NCI-H1417 (cell line): ENCODE measurements at places on chromosomes 5 and 9.

- DNase-seq: peak; percentile 11
Measured at GRCh38 chr9:131410044-131410491, 16.2 kb downstream of the PRRC2B start.

- DNase-seq: no peak
Measured at GRCh38 chr9:125650271-125650737, 56.7 kb downstream of the MAPKAP1 start.

DNA sequence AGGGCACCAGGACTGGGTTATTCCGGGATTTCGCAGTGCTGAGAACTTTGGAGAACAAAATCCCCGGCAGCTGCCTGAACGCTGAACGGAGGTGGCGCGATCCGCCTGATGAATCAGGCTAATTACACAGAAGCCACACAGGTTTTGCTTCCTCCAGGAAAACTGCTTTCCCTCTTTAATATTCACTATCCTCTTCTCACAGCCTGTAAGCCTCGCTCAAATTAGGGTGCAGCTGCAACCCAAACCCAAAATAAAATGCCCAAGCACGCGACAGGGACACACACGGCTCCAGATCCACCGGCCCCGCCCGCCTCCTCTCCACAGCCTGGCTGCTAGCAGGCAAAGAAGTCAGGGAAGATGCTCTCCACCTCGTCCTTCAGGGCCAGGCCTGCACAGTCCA, 6.0 kb downstream of the SOHLH1 start:
- peak; percentile 49 for DNase-seq

- no peak for DNase-seq
Measured at GRCh38 chr5:102823441-102823874, 68.4 kb downstream of the PAM start.

DNA sequence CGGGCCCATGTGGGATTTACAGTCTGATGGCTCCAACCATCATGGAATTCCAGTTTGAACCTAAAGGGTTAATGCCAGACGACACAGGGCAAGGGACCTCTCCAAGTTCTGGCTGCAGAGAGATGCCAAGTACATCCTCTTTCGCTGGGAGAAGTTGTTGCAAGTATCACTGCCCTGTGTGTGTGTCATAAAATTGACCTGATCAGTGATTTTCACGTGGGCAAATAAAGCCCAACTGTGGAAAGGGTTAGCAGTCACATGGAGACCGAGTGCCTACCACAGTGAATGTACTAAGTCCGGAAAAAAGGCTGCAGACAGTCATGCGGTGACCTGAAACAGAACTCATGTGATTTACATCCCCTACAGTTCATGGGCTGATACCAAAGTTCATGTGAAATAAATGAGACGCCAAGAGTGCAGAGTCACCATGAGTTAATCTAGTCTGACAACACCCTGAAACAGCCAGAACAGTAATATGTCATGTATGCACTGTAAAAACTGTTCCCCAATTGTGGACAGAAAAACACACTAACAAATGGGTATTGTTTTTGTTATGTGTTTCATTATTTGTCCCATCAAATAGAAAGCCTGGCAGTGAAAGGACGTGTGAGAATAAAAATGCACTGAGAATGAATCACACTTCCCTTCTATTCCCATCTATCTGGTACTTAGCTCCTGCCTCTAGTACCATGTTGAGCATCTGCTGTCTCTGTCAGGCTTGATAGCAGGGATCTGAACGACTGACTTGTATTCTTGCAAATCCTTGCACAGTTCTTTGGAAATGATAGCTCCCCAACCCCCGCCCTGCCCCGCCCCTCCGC, 115.7 kb downstream of the SUSD1 start:
- DNase-seq: no peak

DNA sequence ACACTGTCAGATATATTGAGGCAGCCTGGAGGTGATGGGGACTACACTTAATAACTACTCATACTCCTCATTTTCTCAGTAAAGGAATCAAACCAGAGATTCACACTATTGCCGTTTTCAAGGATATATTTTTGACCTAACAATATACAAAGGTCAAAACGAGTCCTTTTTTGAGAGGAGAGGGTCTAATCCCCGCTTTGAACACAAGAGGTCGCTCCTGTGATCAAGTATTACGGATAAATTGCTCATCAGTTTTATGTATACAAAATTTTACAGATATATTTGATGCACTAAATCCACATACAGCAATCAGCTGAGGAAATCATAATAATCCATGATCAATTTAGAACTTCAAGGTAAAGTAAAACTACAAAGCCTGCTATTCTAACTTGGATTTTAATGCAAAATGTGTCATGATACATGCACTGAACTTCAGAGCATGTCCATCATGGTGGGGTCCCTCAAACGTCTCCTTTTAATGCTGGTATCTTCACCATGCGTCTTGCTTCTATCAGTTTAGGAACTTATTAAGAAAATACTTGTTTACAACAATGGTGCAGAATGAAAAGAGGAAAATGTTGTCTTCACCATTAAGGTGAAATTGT, 2.5 kb upstream of the ISL1 start:
- peak; percentile 76 for DNase-seq

DNA sequence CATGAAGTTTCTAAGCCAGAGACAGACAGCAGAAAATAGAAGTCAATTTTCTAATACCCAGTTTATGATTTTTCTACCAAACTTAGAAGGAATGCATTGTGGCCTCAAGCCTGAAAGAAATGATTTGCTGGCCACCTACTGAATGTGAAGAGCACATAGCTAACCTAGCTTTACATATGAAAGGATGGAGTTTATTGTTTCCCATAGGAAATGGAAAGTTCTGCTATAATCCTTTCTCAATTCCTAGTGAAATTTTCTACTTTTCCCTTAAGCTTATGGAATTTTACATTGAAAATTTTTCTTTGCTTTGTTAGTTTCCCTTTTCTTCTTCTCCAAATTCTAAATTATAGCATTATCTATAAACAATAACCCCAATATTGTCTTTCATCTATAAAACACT, 110.1 kb downstream of the TMEM167A start:
- DNase-seq: no peak

- no peak for DNase-seq
Measured at GRCh38 chr5:147613359-147613758, 103.5 kb upstream of the DPYSL3 start.

GRCh38 chr5:149422366-149423048, 43.4 kb upstream of the IL17B start:
- peak; percentile 18 for DNase-seq

- no peak for DNase-seq
Measured at GRCh38 chr5:35063414-35063813, 15.7 kb upstream of the AGXT2 start.

DNA sequence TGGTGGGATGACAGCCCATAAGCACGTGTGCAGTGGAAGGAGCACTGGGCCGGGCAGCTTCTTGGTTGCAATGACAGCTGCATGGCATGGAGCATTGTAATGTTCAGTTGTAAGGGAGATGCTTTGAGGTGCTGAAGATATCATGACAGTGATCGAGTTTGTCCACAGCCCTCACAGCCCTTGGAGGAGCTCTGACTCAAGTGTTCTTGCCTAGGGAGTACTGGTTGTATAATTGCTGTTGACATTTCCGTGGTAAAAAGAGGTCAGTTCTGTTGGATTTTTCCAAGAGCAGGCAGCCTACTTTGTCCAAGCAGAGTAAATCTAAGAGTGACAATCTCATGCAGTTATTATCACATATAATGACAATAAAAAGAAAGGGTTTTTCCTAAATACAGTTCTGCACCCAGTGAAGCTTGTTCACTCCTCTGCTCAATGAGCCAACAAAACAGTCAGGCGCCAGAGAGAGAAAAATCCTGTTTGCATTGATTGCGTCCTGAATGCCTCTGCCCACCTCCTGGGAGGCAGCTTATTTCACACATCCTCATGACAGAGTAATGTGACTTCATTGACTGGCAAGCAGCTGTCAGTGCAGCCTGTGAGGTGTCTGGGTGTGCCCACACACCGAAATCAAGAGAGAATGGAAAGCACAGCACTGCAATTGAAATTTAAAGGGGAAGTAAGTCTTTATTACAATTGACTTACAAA, 248.0 kb downstream of the NTRK2 start:
- DNase-seq: peak; percentile 94

GRCh38 chr9:77896938-77897667, 134.5 kb downstream of the GNAQ start:
- DNase-seq: no peak

GRCh38 chr9:89452561-89452960, 45.4 kb downstream of the SEMA4D start:
- DNase-seq: no peak

DNA sequence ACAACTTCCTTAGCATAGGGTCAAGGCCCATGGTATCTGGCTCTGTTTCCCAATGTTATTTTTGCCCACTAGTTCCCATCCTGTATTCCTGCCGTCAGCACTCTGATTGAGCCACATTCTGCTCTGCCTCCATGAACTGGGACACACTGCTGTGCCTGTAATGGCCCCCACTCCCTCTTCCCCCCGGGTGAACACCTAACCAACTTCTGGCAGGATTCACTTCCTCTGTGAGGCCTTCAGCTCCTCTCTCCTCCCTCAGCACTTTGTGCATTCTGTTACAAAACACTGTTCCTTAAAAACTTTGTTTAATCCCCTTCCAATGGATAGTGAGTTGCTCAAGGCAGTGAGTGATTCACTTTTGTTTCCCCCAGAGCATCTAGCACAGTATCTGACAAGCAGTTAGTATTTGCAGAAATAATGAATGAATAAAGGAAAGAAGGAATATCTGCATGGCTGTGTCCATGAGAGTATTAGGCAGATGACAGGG, 183.6 kb downstream of the EFNA5 start:
- DNase-seq: no peak

- no peak for DNase-seq
Measured at GRCh38 chr9:4997631-4998030, 12.6 kb downstream of the JAK2 start.

DNA sequence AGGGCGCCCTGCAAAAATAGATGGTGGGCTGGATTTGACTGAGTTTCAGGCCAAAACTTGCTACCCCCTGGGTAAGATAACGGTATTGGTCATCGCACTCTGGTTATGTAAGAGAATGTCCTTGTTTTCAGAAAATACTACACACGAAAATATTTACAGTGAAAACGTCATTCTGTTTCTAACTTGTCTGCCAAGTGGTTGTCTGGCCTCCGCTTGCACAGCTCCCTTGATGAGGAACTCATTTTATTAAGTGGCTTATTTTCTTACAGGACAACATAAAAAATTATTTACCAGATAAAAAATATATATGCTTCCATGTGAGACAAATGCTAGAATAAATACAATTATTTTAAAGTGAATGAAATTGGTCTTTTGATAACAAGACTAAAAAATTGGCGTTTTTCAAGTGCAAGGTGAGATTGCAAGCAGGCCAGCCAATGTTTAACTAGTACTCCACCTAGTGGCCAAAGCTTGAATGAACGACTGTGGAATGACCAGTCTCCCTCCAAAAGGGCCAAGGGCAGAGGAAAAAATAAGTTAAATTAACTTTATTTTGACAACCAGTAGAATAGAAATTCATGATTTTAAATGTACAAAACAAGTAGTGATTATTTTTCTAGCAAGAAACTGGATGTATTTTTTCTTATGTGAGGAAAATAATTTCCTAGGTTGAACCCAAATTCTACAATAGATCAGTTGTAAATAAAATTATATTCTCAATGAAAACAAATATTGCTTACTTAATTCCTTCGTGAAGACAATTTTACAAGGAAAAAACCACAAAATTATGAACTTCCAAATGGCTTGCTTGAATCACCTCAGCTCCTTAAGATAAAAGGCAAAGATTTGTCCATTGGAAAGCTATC, 93.2 kb downstream of the ZFAND5 start:
- DNase-seq: peak; percentile 56

- no peak for DNase-seq
Measured at GRCh38 chr5:109567374-109568044, 122.2 kb upstream of the MAN2A1 start.

- no peak for DNase-seq
Measured at GRCh38 chr9:133778336-133779013, 40.3 kb upstream of the SARDH start.

DNA sequence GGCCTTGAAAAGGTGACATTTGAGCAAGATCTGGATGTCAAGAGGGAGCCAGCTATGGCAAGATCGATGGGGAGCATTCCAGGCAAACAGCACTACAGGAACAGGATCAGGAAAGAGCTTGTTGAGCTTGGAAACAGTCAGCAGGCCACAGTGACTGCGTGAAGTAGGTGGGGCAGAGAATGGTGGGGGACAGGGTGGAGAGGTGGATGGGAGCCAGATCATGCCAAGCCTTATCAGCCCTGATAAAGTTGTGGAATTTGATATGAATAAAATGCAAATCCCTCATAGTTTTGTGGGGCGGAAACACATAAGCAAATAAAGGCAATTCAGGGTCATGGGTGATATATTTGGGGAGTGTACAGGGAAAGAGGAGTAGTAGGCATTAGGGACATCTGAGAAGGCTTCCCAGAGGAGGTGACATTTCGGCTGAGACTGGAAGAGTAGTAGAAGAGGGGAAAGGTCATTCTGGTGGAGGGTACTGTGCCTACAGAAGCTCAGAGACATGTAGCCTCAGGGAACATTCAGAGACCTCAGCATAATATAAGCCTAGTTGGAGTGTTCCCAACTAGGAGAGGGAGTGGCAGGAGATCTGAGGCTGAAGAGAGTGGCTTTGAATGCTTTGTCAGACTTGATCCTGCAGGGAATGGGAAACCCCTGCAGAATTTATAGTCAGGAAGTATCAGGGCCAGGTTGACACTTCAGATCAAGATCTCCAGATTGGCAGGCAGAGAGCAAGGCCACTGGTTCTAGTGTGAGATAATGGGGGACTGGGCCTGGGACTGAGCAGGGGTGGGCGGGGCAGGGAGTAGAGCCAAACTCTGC, 9.7 kb upstream of the CYSTM1 start:
- DNase-seq: no peak

DNA sequence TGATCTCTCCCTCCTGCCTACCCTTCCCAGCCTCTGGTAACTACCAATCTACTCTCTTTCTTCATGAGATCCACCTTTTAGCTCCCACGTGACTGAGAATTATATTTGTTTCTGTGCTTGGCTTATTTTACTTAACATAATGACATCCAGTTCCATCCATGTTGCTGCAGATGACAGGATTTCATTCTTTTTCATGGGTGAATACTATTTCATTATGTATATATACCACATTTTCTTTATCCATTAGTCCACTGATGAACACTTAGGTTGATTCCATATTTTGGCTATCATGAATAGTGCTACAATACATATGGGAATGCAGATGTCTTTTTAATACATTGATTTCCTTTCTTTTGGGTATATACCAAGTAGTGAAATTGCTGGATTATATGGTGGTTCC, 35.5 kb upstream of the ZNF366 start:
- no peak for DNase-seq

GRCh38 chr5:164475339-164475977, 970.0 kb downstream of the MAT2B start:
- peak; percentile 20 for DNase-seq

DNA sequence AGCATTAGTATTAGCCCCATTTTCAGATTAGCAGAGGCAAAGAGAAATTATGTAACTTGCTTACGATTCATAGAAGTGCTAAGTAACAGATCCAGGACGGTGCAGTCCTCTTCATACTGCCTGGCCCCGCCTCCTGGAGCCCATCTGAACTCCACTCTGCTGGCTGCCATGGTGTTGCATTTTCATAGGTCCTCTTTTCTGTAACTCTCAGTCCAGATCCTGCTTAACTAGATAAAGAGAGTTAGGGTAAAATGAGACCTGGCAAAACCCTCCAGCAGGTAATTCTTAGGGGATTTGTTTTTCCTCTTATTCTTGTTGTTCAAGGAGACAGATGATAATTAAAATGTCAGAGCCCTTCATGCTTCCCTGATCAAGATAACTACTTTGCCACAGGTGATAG, 135.1 kb upstream of the EFNA5 start:
- peak; percentile 71 for DNase-seq

GRCh38 chr9:106417685-106418084, 445.3 kb upstream of the ZNF462 start:
- DNase-seq: no peak
